ENCODE measurements at places on chromosomes 4 and X.

- no peak for DNase-seq
Measured at GRCh38 chr4:182653596-182653995, 263.6 kb downstream of the DCTD start.

DNA sequence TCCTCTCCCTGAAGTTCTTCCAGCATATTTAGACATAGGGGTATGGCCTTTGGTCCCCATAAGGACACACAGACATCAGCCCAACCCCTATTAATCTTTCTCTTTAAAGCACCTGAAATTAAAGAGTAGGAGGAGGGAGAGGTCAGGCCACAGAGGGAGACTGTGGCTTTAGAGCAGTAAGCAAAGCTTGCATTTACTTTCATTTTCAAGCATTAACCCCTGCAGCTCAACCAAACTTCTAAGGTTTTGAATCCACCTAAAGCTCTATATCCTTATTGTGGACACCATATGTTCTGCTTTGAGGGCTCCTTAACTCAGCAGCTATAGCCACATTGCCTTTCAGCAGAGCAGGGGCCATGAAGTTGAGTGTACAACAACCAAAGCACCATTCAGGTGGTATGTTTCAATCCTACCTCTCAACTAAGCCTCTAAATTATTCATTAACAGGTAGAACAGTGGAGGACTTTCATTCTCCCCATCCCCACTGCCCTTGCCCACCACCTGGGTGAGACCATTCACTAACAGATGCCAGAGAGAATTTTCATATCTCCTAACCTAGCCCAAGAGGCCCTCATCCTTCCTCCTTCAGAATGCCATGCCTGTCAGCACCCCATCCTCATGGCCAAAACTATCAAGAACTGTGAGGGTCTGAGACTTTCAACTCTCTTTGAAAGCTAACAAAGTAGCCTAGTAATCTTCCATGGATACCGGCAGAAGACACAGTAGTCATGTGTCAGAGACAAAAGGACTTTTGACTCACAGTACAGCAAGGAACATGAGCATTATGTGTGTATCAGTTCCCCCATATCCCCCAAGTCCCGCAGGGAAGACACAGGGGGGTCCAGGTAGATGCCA is 20.8 kb downstream of the LIN54 start:
- peak; percentile 51 for DNase-seq

GRCh38 chrX:23598575-23598974 is 68.7 kb upstream of the PRDX4 start:
- DNase-seq, result no peak

DNA sequence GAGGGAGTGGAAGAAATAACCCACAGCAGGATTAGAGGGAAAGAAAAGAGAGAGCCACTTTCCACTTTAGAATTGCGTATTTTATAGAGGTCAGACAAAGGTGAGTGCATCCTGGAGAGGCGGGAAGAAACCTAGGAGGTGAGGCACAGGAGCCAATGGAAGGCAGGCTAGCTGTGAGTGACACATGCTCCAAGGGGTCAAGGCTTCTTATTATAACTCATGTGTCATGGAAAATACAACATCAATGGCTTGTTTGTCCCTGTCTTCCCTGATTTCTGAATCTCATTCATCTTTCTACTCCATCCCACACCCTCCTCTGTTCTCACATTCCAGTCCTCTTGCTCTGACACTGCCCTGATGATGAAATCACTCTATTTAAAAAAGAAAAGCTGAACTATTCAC is 14.4 kb downstream of the ANXA3 start:
- no peak for DNase-seq

GRCh38 chr4:107497054-107497453 is 223.0 kb downstream of the PAPSS1 start:
- no peak for DNase-seq

- DNase-seq, result no peak
Measured at GRCh38 chr4:18980516-18981233, 959.1 kb upstream of the LCORL start.

DNA sequence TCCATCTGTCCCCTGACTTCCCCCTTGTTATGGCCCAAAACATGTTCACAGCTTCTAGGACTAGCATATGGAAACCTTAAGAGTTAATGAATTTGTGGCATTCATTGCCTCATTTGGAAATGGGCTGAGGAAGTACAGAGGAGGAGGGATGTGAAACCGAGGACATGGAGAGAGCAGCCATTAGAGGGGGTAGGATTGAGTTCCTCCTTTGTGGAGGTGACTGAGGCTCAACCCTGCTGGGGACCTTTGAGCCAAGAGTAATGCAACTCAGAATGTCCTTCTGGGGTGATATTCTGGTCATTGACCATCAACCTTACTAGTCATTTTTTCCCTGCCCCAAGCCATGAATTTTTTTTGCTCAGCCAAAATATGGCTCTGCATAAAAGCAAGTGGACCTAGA is 109.4 kb downstream of the ZNF518B start:
- DNase-seq, result no peak

GRCh38 chr4:138049355-138049754 is 192.8 kb downstream of the SLC7A11 start:
- no peak for DNase-seq

DNA sequence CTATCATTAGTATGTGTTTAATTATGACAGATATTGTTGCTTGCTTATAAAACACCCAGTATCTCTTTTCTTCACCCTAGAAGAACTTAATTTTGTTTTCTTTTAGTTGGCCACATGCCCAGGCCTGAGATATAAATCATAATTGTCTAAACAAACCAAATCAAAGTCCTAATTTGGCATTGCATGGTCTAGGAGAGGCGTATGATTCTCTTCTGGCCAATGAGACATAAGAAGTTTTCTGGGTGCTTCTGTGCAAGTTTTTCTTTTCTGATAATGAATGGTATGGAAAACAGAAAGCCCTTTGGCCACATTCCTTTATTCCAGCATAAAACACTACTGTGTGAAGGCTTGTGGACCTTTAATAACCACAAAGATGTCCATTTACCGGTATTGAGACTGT is 192.9 kb upstream of the CTSO start:
- DNase-seq, result no peak

- DNase-seq, result peak; percentile 19
Measured at GRCh38 chr4:85147481-85148076, 181.1 kb upstream of the WDFY3 start.

DNA sequence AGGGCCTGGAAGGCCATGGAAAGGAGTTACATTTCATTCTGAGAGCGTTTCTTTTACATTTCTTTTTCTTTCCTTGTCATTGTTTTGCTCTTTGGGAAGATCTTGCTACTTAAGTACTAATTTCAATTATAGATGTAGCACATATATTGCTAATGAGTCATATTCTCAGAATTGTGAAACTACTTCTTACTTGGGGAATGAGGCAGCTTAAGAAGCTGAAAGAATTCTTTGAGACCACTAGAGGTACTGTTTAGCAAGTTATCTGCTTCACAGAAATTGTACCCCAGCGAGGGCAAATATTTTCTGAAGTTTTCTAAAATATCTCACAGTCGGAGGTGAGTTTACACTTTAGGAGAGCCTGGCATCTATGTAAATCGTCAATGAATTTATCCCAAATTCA is 100.6 kb downstream of the AFF2 start:
- no peak for DNase-seq

DNA sequence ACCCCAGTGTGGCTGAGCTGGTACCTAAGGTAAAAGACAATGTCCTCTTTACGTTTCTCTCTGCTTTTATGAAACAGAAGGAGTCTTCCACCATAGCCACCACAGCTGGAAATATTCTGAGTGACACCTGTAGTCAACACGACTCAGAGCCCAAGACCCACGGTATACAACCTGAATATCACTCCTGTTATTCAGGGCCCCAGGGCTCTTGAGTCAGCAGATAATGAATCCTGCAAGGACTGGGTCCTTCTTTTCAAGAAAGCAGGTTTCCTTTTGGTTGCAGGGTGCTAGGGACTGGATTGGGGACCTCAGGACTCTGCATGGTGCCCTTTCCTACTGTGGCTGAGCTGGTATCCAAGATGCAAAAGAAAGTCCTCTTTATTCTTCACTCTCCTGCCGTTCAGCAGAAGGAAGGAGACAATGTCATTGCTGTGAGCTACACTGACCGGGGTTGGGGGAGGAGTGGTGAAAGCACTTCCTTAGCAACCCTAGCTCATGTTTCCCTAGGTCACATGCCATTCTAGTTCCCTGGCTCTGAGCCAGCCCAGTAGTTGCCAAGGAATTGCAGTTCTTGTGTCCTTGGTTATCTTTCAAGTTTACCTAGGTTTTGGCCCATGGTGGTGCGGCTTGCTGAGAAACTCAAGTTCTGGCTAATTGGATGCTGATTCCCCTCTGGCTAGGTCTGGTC is 23.7 kb upstream of the UNC5C start:
- no peak for DNase-seq

- no peak for DNase-seq
Measured at GRCh38 chr4:103720661-103721060, 876 bp upstream of the TACR3 start.

- DNase-seq, result no peak
Measured at GRCh38 chr4:172155838-172156345, 342.7 kb downstream of the GALNTL6 start.

DNA sequence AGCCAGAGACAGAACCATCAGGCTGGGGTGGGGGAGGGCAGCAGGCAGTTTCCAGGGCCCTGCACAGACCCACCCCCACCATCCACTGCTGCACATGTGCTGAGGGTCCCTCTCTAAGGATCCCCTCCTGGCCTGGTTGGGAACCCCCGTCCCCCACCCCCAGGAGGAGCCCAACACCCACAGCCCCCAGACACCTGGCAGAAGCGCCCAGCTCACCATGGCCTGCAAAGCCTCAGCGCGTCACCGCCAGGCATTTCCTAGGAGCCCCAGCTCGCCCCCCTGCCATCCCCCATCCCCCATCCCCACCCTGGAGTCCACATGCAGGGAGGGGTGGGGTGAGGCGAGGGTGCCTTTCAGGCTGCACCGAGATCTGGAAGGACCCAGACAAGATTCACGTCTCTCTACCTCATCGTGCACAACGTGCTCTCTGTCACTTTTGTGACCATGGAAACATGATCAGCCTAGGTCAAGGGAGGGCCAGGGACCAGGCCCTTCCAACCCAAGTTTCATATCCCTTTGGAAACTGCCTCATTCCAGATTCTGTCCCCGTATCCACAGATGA is 9.3 kb downstream of the MXD4 start:
- no peak for DNase-seq

DNA sequence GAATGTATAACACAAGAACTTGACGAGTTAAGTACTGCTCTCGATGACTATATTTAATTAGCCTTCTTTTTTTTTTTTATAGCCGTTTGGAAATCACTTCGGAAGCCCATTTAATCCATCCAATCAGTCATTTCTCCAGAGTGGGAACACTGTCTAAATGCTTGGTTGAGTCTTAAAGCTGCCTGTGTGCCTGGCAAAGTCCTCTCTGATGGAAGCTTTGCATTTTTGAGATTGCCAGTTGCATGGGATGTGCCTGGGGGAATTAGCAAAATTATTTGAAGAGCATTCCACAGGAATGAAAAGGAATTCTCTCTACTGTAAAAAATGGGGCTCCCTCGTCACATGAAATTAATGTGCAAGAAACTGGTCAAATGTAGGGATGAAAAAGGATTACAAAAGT is 398.8 kb upstream of the RPS6KA3 start:
- DNase-seq, result no peak

DNA sequence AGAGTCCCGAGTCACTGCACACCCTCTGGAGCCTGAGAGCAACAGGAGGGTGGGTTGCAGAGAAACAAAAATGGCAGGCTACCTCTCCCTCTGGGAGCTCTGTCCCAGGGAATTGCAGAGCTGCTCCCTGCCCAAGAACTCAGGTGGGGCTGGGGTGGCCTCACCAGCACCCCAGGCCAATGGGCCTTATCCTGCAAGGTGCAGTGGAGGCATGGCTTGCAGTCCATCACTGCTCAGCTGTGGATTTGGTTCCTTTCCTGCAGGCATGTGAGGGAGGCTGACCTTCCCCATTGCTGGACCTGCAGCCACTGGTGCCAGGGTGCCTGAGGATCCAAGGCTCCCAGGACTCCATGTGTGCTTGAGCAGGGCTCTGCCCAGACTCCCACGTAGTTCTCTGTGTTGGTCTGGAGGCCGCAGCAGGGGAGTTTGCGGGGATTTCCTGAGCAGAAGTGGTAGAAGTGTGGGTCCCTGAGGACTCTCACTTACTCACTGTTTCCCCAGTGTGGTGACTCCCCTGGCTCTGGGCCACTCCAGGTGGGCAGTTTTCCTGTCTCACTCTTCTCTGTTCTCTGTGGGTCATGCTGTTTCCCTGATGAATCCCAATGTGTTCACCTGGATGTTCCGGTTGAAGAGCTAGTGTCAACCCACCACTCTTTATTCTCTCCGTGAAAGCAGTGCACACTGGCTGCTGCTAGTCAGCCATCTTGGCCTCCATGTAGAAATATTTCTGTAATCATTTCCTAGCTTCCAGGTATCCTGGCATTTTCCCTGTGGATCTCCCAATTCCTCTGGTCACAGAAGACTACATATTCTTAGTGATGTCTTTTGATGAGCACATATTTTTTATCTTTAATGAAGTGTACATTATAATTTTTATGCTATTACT is 82.3 kb downstream of the ARHGAP24 start:
- no peak for DNase-seq

- DNase-seq, result no peak
Measured at GRCh38 chr4:56323327-56323726, 64.0 kb downstream of the AASDH start.

DNA sequence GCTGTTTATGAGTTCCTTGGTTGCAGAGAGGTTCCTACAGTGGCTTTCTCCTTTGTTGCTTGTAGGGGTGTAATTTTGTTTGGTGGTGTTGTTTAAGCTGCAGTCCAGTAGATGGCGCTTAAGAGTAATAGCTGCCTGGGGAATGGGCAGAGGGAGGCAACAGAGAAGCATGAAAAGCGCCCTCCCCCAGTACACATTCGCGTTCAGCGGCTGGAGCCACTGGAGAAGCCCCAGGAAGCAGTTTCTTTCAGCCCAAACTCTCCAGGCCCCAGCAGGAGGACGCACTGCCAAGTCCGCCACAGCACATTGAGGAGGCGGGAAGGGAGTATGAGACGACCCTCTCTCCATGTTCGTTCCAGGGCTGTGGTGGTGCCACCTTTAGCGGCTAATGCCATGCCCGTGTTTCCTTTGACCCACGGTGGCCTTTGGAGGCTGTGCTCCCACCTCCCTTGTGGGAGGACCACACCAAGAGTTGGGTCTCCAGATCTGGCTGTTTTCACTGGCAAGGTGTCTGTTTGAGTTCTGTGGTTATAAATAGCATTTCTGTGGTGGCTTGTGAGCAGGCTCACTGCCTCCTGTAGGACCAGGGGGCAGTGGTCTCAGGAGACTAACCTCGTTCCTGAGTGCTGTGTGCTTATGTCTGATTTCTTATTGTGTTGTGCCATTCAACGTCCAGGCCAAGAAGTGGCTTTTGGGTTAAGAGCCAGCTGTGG is 252.3 kb downstream of the ARHGAP10 start:
- peak; percentile 39 for DNase-seq

- no peak for DNase-seq
Measured at GRCh38 chr4:10877076-10877475, 192.5 kb upstream of the CLNK start.

All from CD4-positive, alpha-beta T cell treated with Interleukin-4 for 1 hour (primary cell).